Left ventricle myocardium inferior (tissue), 1 donor: ENCODE measurements at places on chromosomes 6 and 20.

DNA sequence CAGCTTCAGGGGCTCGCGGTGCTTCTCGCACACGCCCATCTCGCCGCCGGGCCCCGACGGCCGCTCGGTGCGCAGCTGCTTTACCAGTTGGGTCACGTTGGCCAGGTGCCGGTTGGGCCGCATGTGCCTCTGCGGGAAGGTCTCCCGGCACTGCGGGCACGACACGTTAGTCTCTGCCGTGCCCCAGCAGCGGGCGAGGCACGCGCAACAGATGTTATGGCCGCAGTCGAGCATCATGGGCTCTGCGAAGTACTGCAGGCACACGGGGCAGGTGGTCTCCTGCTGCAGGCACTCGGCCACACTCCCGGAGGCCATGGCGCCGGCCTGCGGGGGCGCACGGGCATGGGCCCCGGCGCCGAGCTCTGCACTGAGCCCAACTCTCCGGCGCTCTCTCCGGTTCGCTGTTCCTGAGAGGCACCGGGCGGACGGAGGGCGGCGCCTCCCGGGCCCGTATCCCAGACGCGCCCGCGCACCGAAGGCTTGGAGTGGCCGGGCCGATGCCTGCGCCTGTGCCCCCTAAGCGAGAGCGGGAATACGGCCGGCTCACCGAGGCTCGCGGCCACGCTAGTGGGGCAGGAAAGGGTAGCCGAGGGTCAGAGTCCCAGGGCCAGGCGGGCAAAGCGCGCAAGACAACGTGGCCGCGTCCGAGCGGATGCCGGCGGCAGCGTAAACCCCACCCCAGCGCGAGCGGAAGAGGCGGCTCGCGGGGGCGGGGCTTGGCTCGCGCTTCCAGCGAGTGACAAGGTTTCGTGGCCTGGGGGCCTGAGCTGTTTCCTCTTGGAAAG is at the start of gene TRIM27:
Gene TRIM27, minus strand, starts transcription at position 668 of the 785 bp plus-strand sequence. Its CDS starts 353 bp downstream, at position 315.
- H3K4me1 ChIP-seq = peaks cover 53% of the 10 kb centered on the region
- peak within 1 kb of the TSS; percentile 89 for H3K4me3 ChIP-seq
- H3K27ac ChIP-seq = peak within 1 kb of the TSS; percentile 96
- H3K36me3 ChIP-seq = peaks cover 36% of the 10 kb centered on the region
- peak; percentile 92 for DNase-seq
- no peaks in the 10 kb centered on the region for H3K27me3 ChIP-seq

DNA sequence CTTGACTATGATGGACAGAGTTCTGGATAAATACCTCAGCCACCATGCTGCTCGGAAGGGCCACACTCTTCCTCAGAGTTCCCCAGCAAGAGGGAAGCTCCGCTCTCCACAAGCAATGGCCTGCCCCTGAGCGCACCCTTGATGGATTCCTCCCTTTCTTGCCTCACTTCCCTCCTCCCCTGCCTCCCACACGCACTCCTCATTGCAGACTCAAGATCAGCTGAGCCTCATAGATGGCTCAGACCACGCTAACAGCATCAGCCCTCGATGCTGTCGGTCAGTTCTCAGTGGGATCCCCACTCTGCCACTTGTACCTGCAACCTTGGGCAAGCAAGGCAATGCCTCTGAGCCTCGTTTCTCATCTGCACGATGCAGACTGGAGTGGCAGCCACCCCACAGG is 123.3 kb downstream of the BMP7 start:
- DNase-seq = no peak
- no peak overlapping the region for H3K27ac ChIP-seq
- H3K4me1 ChIP-seq = peaks cover 5% of the 10 kb centered on the region
- H3K36me3 ChIP-seq = no peaks in the 10 kb centered on the region
- no peaks in the 10 kb centered on the region for H3K27me3 ChIP-seq
- no peak overlapping the region for H3K4me3 ChIP-seq

- DNase-seq = no peak
- no peaks in the 10 kb centered on the region for H3K36me3 ChIP-seq
- no peak overlapping the region for H3K4me3 ChIP-seq
- H3K27ac ChIP-seq = no peak overlapping the region
- peaks cover 10% of the 10 kb centered on the region for H3K4me1 ChIP-seq
Observed at GRCh38 chr20:53413186-53413631, 180.4 kb downstream of the ZNF217 start.

- no peak for DNase-seq
- H3K36me3 ChIP-seq = no peaks in the 10 kb centered on the region
- no peak overlapping the region for H3K27ac ChIP-seq
- no peaks in the 10 kb centered on the region for H3K4me1 ChIP-seq
Observed at GRCh38 chr6:84466511-84466910, 239.1 kb upstream of the CEP162 start.

GRCh38 chr6:70823651-70824050 is 133.2 kb downstream of the B3GAT2 start:
- no peaks in the 10 kb centered on the region for H3K27me3 ChIP-seq
- no peak for DNase-seq
- H3K27ac ChIP-seq = no peak overlapping the region
- no peak overlapping the region for H3K4me3 ChIP-seq
- H3K36me3 ChIP-seq = no peaks in the 10 kb centered on the region
- H3K4me1 ChIP-seq = peaks cover 14% of the 10 kb centered on the region

- peaks cover 7% of the 10 kb centered on the region for H3K4me1 ChIP-seq
- no peak overlapping the region for H3K4me3 ChIP-seq
- no peak for DNase-seq
- peaks cover 18% of the 10 kb centered on the region for H3K36me3 ChIP-seq
- no peak overlapping the region for H3K27ac ChIP-seq
Observed at GRCh38 chr6:26388441-26388840, 5.5 kb downstream of the BTN2A2 start.

DNA sequence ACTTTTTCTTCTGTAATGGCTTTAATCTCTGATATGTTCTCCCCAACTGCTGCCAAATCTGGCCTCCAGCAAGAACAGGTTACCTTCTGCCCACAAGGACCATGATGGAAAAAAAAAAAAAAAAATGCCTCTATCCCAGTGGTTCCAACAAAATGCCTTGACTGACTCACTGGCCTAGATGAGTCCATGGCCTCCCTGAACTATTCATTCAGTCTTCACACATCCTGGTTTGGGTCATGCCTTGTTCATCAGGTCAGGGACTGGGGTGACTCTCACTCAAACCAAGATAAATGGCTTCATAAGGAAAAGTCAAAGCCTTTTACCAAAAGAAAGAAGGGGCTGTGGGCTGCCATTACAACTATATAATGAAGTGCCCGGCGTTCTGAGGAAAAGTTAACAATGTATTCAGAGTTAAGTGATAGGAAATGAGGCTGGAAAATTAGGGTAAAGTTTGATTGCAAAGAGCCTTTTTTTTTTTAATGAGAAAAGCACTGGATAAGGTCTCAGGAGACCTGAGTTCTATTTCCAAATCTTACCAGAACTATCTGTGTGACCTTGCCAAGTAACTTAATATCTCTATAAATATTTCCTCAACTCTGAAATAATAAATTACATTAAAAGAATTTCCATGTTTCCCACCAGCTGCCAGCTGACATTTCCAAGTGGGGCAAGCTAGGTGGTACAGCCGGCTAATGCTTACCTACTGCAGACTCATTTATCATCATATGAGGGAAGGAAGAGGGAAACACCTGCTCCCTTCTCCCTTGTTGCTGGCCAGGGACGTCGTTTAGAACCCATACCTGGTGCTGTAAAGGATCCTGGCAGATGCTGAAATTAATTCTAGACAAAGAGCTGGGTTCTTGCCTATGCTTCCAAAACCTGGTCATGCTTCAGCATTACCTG is 380.0 kb upstream of the MARCKS start:
- no peak overlapping the region for H3K27ac ChIP-seq
- no peak overlapping the region for H3K4me3 ChIP-seq
- DNase-seq = no peak
- H3K27me3 ChIP-seq = no peaks in the 10 kb centered on the region
- H3K4me1 ChIP-seq = peaks cover 7% of the 10 kb centered on the region

DNA sequence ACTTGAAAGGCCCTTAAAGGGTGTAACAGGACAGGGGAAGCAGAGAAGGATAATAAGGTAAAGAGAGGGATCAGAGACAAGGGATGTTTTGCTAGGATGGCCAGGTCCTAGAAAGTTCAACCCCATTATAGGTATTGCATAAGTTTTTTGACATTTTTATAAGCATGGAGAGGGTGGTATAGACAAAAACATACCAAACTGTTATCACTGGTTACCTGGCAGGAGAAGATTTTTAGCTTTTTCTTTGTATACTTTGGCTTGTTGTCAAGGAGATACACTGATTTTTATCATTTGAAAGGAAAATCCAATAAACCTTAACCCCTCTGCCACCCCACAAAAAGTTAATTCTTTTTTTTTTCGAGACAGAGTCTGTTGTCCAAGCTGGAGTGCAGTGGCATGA is 28.4 kb downstream of the ZMYND8 start:
- peaks cover 91% of the 10 kb centered on the region for H3K4me1 ChIP-seq
- no peak overlapping the region for H3K4me3 ChIP-seq
- H3K36me3 ChIP-seq = no peaks in the 10 kb centered on the region
- peak overlapping the region; percentile 81 for H3K27ac ChIP-seq
- no peaks in the 10 kb centered on the region for H3K27me3 ChIP-seq

DNA sequence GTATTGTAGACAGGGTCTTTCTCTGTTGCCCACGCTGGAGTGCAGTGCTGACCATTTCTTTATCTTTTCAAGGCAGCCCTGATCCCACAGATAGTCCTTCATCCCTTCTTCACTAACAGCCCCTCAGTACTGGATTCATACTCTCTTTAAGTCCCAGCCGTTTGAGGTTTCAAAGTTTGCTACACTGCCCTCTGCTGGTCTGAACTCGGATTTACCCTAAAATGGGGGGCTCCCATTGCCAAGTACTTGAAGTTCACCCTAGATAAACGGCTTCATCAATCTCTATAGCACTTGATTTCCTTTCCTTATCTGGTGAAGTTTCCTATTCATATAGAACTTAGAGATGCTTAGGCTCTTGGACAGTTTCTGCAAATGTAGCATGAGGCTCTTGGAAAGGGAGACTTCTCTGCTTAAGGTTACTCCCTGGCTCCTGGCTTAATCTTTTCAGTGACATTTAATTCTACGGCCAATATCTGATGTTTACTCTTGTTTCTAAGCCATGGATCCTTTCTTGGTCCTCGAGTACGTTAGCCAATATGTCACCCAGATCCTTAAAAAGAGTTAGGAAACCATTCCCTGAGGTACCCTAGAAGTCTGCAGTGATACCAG is 21.4 kb upstream of the PREP start:
- no peak overlapping the region for H3K27ac ChIP-seq
- H3K36me3 ChIP-seq = no peaks in the 10 kb centered on the region
- no peaks in the 10 kb centered on the region for H3K27me3 ChIP-seq
- no peak for DNase-seq
- H3K4me1 ChIP-seq = peaks cover 10% of the 10 kb centered on the region

DNA sequence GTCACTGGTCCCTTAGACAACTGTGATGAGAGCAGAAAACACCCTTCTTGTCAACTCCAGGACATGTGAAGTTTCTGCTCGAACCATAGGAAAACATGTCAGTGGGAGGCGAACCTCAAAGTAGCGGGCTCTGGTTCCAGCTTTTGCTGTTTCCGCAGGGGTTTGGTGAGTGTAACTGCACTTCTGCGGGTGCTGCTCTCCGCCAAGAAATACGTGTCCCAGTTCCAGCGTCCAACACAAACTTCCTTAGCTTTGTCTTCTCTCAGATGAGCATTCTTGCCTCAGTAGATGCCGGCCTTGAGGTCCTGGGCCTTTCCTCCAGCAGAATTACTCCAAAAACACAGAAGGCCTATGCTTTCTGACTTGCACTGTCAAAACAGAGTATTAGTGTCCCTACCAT is 156.3 kb downstream of the FNDC1 start:
- no peaks in the 10 kb centered on the region for H3K4me1 ChIP-seq
- H3K27me3 ChIP-seq = peaks cover 5% of the 10 kb centered on the region
- H3K27ac ChIP-seq = no peak overlapping the region
- no peak for DNase-seq
- H3K36me3 ChIP-seq = no peaks in the 10 kb centered on the region

DNA sequence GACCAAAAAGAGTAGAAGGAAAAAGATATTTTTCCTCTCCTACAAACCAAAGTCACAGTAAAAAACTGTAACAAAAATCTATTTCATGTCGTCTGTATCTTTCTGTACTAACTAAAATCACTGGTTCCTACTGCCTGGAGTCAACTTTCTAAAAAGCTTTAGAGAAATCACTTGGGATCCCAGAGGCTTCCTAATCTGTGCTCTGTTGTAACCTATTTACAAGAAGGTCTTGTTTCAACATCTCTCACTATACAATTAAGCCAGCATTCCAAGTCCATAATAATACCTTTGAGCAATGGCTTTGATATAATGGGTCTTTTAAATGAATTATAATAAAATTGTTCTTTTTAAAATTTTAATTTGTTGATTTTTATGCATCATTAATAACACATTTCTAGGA is 20.4 kb downstream of the RAB23 start:
- no peak for DNase-seq
- no peak overlapping the region for H3K27ac ChIP-seq
- H3K36me3 ChIP-seq = no peaks in the 10 kb centered on the region

DNA sequence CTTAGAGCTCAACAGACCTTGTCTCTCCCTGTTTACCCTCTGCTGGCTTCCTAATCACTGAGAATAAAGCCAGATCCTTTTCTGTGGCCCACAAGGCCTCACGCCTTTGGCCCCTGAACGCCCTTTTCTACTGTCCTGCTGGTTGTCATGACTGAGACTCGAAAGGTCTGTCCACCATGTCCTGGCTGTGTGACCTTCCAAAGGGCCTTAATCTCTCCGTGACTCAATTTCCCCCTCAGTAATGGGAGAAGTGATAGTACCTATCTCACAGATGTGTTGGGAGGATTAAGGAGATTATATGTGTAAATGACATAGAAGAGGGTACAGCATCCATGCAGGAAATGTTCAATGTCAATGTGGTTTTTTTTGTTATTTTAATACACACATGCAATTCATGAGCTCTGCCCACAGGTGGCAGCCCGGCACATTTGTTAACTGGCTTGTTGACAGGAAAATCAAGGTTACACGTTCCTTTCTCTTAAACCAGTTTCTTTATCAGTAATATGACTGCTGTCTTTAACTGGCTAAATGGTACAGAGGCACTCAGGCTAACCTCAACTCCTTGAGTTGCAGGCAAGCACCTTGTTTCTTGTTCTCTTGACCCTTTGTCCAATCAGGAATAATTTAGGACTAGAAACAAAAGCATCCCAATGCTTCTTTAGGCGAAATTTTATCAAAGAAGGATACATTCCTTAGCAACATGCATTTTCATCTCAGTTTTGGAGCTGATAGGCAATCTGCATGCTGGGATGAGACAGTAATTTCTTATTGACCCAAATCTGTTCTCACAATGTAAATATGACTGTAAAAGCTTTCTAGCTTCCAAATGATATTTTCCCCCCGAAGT is 16.6 kb downstream of the SLC22A1 start:
- no peak for DNase-seq
- no peaks in the 10 kb centered on the region for H3K36me3 ChIP-seq
- H3K27ac ChIP-seq = no peak overlapping the region
- no peak overlapping the region for H3K4me3 ChIP-seq
- H3K4me1 ChIP-seq = peaks cover 5% of the 10 kb centered on the region
- H3K27me3 ChIP-seq = no peaks in the 10 kb centered on the region

DNA sequence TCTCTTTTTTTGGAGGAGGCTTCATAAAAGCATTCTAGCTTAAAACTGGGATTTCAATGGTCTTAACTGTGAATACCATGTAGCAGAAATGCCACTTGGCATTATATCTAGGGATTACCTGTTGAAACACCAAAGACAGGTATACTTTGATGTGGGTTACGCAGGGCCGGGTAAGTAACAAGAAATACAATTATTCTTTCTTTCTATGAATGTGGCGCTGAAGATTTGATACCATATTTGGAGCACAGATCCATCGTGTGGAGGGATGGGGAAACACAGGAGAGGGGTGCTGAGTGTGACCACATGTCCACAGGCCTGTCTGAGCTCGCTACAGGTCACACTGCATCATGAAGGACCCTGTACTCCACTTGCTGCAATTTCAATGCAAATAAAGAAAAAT is 257.8 kb downstream of the GMPR start:
- H3K4me3 ChIP-seq = no peak overlapping the region
- H3K4me1 ChIP-seq = peaks cover 30% of the 10 kb centered on the region
- no peak for DNase-seq
- no peaks in the 10 kb centered on the region for H3K27me3 ChIP-seq
